NCI-H2029 treated with DMSO at 0.1 percent for 48 hours (cell line): ENCODE measurements at places on chromosomes 7 and 10.

DNA sequence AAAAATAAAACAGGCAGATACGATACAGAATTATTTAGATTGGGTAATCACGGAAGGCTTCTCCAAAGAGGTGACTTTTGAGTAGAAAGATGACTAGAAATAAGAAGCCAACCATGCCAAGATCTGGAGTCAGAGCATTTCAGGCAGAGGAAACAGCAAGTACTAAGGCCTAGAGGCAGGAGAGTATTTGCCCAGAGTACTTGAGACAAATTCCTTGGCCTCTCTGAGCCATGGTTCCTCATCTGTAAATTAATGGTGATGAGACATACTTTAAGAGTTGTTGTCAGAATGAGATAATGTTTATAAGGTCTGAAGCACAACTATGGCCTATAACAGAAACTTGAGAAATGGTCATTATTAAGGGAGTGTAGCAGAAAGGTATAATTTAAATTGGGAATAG is 15.8 kb upstream of the GPR37 start:
- DNase-seq, result no peak

GRCh38 chr7:116293139-116293538 is 82.8 kb downstream of the TES start:
- DNase-seq, result no peak

DNA sequence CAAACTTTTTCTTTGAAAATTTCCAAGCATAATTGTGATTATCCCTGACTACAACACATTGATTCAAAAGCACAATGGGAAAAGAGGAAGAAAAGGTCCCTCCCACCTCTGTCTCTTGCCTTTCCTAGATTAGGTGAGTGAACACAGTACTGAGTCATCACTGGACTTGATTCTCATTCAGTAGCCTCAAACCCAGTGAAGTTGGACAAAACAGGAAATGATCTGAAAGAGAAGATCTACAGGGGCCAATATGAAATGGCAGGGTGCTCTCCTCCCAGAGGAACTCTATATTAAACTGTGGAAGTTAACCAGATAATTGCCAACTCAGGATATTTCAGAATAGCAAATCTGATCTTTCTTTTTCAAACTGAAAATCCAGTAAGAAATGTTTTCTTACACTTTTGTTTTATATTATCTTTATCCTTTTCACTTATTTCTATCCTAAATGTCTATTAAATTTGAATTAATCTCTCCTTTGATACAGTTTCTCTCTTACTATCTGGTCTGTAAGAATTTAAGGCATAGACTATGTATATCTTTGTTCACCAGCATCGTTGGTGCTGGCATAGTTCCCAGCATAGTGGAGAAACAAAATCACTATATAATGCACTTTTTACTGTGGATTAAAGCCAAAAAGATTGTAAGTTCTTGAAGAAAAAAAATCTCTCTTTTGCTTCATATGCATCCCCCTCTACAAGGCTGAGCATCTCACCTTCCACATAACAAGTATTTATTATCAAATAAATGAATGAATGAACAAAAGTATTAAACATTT is 41.4 kb upstream of the IKZF1 start:
- DNase-seq, result no peak

GRCh38 chr10:43264965-43265798 is 1.7 kb downstream of the RASGEF1A start:
- DNase-seq, result no peak

- no peak for DNase-seq
Measured at GRCh38 chr7:129886818-129887186, 66.0 kb downstream of the UBE2H start.

GRCh38 chr7:36986948-36987724 is 262.8 kb upstream of the AOAH start:
- DNase-seq, result peak; percentile 8

- no peak for DNase-seq
Measured at GRCh38 chr7:26197153-26198115, 3.1 kb downstream of the HNRNPA2B1 start.

DNA sequence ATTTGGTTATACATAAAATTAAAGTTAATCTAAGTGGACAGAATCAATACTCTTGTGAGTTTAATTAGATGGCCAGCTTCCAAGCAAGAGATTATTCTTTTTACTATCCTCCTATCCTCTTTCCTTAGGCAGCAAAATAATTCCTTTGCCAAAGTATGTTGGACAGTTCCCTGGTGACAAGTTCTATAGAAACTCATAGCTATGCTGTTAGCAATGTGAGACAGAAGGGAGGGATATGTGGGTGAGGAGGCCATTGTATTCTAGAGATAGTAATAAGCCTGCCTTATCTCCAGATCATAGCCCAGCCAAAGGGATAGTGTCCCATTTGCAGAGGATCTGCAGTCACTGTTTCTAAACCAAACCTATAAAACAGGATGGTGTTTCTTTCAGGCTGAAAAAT is 181.6 kb upstream of the HDAC9 start:
- no peak for DNase-seq

- no peak for DNase-seq
Measured at GRCh38 chr10:63120554-63120953, 12.6 kb upstream of the NRBF2 start.

DNA sequence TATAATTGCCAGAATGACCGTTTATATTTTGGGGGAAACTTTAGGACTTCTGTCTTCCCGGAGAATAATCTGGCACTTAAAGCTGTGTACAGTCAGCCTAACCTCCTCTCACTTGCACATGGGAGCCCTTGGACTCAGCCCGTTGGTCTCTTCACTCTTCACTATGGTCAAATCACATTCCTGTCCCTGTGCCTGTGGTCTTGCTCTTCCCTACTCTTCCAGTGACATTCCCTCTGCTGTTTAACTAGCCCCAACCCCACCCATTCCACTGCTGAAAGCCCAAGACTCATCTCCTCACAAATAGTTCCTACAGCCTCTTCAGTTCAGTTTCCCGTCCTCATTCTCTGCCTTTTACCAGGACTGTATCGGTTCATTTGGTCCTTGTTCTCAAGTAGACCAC is 135.0 kb downstream of the DYNC1I1 start:
- DNase-seq, result no peak

- DNase-seq, result no peak
Measured at GRCh38 chr10:97274828-97275227, 17.6 kb downstream of the ARHGAP19 start.

DNA sequence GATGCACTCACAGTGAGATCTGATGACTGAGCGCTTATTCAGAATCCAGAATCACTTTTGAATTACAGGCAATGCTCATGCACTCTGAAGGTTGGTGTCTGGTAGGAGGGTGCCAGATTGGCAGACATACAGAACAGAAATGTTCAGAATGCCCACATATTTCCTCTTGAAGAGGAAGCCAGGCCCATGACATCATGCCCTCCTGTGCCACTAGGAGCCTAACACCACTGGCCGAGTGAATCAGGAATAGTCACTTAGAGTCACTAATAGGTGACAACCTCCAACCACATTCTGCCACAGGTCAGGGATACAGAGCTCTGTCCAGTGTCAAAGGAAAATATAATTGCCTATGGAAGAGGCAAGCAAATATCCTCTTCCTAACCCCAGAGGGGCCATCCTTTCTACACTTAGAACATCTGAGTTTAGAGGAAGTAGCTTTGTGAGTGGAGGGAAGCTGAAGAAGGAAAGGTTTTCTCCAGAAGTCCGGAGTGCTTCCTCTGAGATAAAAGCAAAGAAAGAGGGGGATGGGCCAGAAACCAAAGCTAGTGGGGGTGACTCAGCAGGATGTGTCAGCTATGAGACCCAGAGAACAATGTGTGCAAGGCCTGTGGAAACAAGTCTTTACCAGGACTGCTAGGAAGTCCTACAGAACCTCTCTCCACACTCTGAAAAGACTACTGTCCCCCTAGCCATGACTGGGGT is 838.8 kb downstream of the GRID1 start:
- DNase-seq, result no peak

- DNase-seq, result no peak
Measured at GRCh38 chr7:27763983-27764508, 24.1 kb downstream of the TAX1BP1 start.

- no peak for DNase-seq
Measured at GRCh38 chr7:28570113-28570969, 158.0 kb downstream of the CREB5 start.

DNA sequence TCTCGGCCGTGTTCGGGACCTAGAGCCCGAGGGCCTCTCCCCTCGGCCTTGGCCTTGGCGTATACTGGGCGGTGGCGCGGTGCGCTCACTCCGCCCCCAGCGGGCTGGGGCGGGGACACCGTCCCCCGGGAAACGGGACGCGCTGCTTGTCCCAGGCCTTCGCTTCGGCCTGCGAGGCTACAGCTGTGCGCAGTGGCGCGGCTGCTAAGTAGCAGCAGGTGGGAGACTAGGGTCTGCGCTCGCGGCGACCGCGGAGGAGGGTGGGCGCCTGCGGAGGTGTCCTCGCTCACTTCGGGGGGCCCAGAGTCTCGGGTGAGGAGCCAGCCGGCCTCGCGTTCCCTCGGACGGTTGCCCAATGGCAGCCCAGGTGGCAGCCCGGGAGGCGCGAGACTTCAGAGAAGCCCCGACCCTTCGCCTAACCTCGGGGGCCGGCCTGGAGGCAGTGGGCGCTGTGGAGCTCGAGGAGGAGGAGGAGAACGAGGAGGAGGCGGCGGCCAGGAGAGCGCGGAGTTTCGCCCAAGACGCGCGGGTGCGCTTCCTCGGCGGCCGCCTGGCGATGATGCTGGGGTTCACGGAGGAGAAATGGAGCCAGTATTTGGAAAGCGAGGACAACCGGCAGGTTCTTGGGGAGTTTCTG is at the start of gene DNAH11:
DNAH11 (plus strand) TSS at position 149 of the 637 bp plus-strand sequence; CDS start at position 356, 207 bp downstream.
- DNase-seq, result no peak

DNA sequence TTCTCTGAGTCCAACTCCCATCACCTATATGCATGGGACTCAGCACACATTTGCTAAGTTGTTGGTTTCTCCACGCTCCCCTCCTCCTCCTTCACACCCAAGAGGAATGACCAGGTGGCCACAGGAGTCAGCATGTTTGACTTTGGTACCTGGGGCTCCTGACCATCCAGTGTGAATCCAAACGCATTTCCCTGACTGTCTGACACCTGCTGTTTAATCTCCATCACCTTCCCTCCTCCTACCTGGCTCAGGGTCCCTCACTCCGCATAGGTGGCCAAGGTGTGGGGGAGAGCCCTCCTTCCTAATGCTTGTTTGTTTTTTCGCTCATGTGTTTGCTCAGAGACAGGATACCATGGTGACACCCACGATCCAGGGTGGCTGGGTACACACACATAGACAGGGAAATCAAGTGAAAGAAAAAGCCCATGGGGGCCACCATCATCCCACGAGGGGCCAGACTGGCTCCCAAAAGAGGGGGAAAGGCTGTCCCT is 194.9 kb downstream of the KCNMA1 start:
- peak; percentile 7 for DNase-seq

DNA sequence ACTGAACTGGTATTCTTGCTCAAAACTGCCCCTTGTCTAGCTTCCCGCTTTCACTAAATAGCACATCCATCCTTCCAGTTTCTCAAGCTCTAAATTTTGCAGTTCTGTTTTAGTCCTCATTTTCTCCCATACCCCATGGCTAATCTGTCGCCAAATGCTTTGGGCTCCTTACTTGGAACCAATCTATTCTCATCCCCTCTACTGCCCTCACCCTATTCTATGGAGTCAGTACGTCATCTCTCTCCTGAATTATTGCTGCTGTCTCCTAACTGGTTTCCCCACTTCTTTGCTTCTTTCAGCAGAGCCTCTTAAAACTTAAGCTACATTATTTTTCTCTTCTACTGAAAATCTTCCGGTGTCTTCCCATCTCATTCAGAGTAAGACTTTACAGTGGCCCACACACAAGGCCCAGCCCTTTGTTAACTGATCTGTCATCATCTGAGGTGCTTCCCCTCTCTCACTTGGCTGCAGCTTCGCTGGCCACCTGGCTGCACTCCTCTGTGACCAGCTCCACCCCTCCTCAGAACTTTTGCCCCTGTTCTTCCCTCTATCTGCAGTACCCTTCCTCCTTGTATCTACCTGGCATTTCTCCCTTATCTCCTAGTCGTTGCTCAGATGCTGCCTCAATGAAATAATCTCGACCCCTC is 9.9 kb downstream of the STARD3NL start:
- no peak for DNase-seq

- DNase-seq, result no peak
Measured at GRCh38 chr7:114293289-114294012, 121.2 kb upstream of the FOXP2 start.

- no peak for DNase-seq
Measured at GRCh38 chr7:103121641-103122040, 27.3 kb downstream of the NAPEPLD start.

GRCh38 chr10:29214551-29214950 is 74.3 kb upstream of the LYZL1 start:
- DNase-seq, result no peak
